ENCODE measurements at places on chromosomes 11 and 22.

DNA sequence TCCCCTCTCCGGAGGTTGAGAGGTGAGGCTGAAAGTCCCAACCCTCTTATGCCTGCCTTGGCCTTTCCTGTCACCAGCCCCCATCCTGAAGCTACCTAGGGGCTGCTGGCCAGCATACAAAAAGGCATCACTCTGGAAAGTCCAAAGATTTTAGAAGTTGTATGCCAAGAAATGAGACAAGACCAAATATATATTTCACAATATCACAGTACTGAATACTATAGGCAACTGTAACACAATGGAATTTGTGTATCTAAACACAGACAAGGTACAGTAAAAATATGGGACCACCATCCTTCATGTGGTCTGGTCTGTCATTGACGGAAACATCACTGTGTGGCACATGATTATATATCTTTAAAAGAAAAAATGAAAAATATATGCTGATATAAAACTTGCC lies 4.2 kb downstream of the KLHL22 start:
- no peak for DNase-seq

- DNase-seq = no peak
These were observed 263.3 kb downstream of the ETS1 start for GRCh38 chr11:128324051-128324481.

DNA sequence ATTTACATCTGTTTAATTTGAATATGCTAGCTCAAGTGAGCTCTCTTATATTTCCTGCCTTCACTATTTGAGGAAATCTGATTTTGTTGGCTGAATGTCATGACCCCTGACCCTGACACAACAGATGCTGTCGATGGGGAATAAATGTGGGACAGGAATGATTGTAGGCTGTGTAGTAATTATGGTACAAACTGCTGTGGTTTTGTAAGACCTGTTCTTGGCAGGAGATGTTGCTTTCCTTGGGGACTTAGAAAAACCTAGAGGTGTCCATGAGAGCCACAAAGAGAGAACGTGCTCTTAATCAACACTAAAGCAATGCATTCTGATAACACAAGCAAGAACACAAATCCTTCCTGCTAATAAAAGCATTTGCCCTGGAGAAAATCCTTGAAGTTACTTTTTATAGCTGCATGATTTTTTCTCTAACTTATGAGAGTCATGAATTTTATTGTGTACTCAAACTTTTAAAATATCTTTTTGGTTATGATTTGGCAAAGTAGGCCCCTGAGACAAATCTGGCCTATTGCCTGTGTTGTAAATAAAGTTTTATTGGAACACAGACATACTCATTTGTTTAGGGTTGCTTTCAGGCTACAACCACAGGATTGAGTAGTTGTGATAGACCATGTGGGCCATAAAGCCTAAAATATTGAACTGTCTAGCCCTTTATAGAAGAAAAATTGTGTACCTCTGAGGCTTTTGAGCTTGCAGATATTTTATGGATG lies 90.2 kb downstream of the DDX10 start:
- DNase-seq = no peak

- no peak for DNase-seq
These were observed 101.8 kb downstream of the BCR start for GRCh38 chr22:23282089-23282501.

DNA sequence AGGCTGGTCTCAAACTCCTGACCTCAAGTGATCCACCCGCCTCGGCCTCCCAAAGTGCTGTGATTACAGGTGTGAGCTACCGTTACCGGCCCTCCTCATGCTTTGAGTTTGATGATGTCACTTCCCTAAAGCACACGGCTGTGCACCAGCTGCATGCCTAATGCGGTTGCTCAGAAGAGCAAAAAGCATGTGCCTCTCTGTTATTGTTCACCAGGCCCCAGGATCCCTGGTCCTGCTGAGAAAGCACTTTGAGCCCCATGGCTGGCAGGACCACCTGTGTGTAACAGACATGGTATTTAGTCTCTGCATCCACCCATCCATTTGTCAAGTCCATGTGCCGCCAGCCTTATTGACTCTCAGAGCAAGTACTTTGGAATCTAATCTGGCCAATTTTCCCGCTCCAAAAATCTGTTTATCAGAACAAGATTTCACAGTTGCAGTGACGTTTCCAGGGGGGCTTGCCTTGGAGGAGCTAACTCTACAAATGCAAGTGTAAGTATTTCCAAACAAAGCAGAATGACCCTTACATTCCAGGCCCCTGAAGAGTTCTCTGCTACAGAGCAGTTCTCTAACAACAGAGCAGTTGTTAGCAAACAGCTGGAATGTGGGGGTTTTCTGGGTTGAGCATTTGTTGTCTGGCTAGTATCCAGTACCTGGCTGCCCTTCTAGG lies 89.4 kb downstream of the LDLRAD3 start:
- no peak for DNase-seq

Measured in OCI-LY7 (cell line).